ENCODE measurements at places on chromosomes 1 and 21. TPM values are rescaled to one million over a fixed set of nuclear protein-coding genes. Genes with fewer than 3 reads are reported as not detected.

CA6 gene
- total RNA-seq = not detected

CDC20 gene
- 130 TPM for total RNA-seq

DNA sequence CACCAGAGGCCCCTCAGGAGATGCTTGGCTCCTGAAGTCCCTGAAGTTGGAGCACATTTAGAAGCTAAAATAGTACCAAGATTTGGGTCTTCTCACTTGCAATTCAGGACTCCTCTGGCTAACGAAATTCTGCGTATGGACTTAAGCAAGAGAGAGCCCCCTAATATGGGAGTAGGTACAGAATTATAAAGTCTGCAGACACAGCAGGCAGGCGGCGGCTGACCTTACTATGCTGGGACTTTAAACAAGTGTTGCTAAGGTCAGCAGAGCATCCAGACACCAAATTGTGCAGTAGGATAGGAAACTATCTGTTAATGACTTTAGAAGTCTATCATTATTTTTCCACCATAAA, 104.5 kb upstream of the PDE4B start:
- H3K4me1 ChIP-seq = peaks cover 15% of the 10 kb centered on the region
- DNase-seq = no peak
- no peak overlapping the region for H3K27ac ChIP-seq
- no peaks in the 10 kb centered on the region for H3K36me3 ChIP-seq
- H3K27me3 ChIP-seq = peaks cover 20% of the 10 kb centered on the region

GRCh38 chr1:51693419-51694155, 76.7 kb downstream of the OSBPL9 start:
- no peaks in the 10 kb centered on the region for H3K27me3 ChIP-seq
- H3K4me1 ChIP-seq = peaks cover 2% of the 10 kb centered on the region
- H3K4me3 ChIP-seq = no peak overlapping the region
- H3K27ac ChIP-seq = no peak overlapping the region
- no peak for DNase-seq

- H3K4me1 ChIP-seq = peaks cover 13% of the 10 kb centered on the region
- H3K27ac ChIP-seq = no peak overlapping the region
- no peak for DNase-seq
- no peak overlapping the region for H3K4me3 ChIP-seq
Measured at GRCh38 chr1:194223596-194223995, 1037.2 kb upstream of the B3GALT2 start.

DNA sequence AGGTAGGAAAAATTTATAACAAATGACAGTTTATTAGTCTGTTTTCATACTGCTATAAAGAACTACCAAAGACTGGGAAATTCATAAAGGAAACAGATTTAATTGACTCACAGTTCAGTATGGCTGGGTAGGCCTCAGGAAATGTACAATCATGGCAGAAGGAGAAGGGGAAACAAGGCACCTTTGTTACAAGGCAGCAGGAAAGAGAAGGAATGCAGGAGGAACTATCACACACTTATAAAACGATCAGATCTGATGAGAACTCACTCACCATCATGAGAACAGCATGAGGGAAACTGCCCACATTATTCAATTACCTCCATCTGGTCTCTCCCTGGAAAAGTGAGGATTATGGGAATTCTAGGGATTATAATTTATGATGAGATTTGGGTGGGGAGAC, 61.3 kb downstream of the ASB17 start:
- H3K36me3 ChIP-seq = no peaks in the 10 kb centered on the region
- no peak overlapping the region for H3K27ac ChIP-seq
- no peak overlapping the region for H3K4me3 ChIP-seq
- no peaks in the 10 kb centered on the region for H3K27me3 ChIP-seq
- no peaks in the 10 kb centered on the region for H3K4me1 ChIP-seq

GBP7 gene
- total RNA-seq = 0.30 TPM

LYPD8 gene
- not detected for total RNA-seq

ATP1A4 gene
- total RNA-seq = 0.33 TPM

DNA sequence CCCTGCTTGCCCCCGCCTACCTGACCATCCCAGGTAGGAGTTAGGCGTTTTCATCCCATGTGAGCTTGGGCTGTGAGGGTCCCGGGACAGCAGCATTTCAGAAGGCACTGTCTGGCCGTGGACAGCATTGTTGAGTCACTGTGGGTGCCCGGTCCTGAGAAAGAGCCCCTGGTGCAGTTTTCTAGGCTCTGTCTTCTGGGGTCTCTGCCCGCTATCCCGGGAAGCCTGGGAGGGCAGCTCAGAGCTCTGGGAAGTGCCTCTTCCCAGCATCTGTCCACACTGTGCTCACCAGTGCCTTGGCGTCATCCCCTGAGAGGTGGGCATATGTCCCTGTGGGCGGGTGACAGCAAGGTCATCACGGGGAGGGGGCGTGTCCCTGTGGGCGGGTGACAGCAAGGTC, 11.4 kb upstream of the ZNF669 start:
- H3K36me3 ChIP-seq = peaks cover 4% of the 10 kb centered on the region
- H3K27ac ChIP-seq = no peak overlapping the region
- peaks cover 17% of the 10 kb centered on the region for H3K27me3 ChIP-seq
- no peak for DNase-seq
- no peak overlapping the region for H3K4me3 ChIP-seq

DNA sequence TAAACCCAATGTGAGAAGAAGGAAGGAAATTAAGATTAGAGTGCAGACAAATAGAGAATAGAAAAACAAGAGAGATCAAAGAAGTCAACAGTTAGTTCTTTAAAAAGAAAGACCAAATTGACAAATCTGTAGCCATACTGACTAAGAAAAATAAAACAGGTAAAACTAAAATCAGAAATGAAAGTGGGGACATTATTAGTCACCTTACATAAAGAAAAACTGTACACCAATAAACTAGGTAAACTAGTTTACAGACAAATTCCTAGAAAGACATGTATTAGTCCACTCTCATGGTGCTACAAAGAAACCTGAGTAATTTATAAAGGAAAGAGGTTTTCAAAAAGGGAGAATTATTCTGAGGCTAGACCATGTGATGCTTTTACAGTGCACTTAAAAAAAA, 22.3 kb downstream of the BLZF1 start:
- DNase-seq = no peak
- H3K4me3 ChIP-seq = no peak overlapping the region
- H3K27me3 ChIP-seq = no peaks in the 10 kb centered on the region
- peaks cover 23% of the 10 kb centered on the region for H3K4me1 ChIP-seq
- H3K27ac ChIP-seq = peak overlapping the region; percentile 2
- H3K36me3 ChIP-seq = peaks cover 75% of the 10 kb centered on the region

DNA sequence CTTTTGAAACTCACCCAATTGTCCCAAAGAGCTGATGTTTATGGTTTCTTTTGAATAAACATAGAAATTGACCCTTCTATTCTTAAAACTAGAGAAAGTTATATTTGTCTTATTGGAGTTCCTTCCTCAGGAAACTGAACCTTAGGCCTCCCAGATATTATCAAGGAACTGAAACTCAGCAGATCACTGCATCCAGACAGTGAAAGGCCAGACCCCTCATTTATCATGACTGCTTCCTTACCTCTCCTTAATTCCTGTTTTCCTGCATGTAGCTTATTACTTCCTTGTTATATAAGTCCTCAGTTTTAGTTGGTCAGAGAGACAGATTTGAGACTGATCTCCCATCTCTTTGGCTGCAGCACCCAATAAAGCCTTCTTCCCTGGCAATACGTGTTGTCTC, 27.5 kb downstream of the SLC22A15 start:
- H3K27me3 ChIP-seq = no peaks in the 10 kb centered on the region
- H3K27ac ChIP-seq = no peak overlapping the region
- DNase-seq = no peak
- H3K4me1 ChIP-seq = peaks cover 17% of the 10 kb centered on the region

GRCh38 chr1:150371110-150371509, 7.2 kb downstream of the RPRD2 start:
- peaks cover 39% of the 10 kb centered on the region for H3K4me1 ChIP-seq
- H3K36me3 ChIP-seq = peaks cover 25% of the 10 kb centered on the region
- no peak overlapping the region for H3K4me3 ChIP-seq
- H3K27ac ChIP-seq = no peak overlapping the region

PADI4 gene
- not detected for total RNA-seq

DNA sequence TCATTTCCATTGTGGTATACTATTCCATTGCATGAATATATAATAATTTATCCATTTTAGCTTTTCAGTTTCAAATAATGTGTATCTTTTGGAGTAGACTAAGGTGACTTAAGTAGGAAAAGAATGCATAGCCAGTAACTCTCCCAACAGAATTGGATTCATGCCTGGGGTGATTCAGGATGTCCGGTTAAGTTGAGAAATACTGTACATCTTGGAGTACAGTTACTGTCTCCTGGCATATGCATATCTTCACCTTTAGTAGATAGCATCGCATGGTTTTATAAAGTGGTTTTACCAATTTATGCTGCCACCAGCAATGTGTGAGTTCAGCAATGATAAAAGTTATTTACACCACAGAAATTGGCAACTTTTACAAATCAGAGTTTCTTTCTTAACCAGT, 18.6 kb upstream of the SLC6A9 start:
- H3K36me3 ChIP-seq = no peaks in the 10 kb centered on the region
- H3K4me3 ChIP-seq = no peak overlapping the region
- peaks cover 18% of the 10 kb centered on the region for H3K4me1 ChIP-seq
- peaks cover 6% of the 10 kb centered on the region for H3K27me3 ChIP-seq
- DNase-seq = no peak

ITLN2 gene
- not detected for total RNA-seq

- no peaks in the 10 kb centered on the region for H3K4me1 ChIP-seq
- DNase-seq = no peak
- no peak overlapping the region for H3K27ac ChIP-seq
- no peaks in the 10 kb centered on the region for H3K27me3 ChIP-seq
Measured at GRCh38 chr1:56056438-56057287, 522.7 kb downstream of the PLPP3 start.

GRCh38 chr21:21968810-21969209, 970.6 kb downstream of the NCAM2 start:
- H3K4me1 ChIP-seq = no peaks in the 10 kb centered on the region
- H3K27me3 ChIP-seq = no peaks in the 10 kb centered on the region
- H3K4me3 ChIP-seq = no peak overlapping the region
- H3K36me3 ChIP-seq = no peaks in the 10 kb centered on the region
- no peak overlapping the region for H3K27ac ChIP-seq

GRCh38 chr21:41813226-41813625, 46.4 kb upstream of the RIPK4 start:
- no peaks in the 10 kb centered on the region for H3K4me1 ChIP-seq
- DNase-seq = no peak
- no peak overlapping the region for H3K4me3 ChIP-seq

- peaks cover 73% of the 10 kb centered on the region for H3K4me1 ChIP-seq
- no peaks in the 10 kb centered on the region for H3K27me3 ChIP-seq
- no peak overlapping the region for H3K4me3 ChIP-seq
- DNase-seq = no peak
Measured at GRCh38 chr1:18946550-18947381, 9.7 kb downstream of the IFFO2 start.

- H3K4me1 ChIP-seq = no peaks in the 10 kb centered on the region
- H3K36me3 ChIP-seq = no peaks in the 10 kb centered on the region
- no peak overlapping the region for H3K27ac ChIP-seq
Measured at GRCh38 chr1:56150441-56151215, 428.7 kb downstream of the PLPP3 start.

- no peak for DNase-seq
- no peaks in the 10 kb centered on the region for H3K4me1 ChIP-seq
- no peak overlapping the region for H3K4me3 ChIP-seq
- no peaks in the 10 kb centered on the region for H3K27me3 ChIP-seq
- peaks cover 21% of the 10 kb centered on the region for H3K36me3 ChIP-seq
Measured at GRCh38 chr1:33280091-33280661, 23.9 kb downstream of the ZNF362 start.

- H3K27ac ChIP-seq = peak overlapping the region; percentile 67
- H3K36me3 ChIP-seq = no peaks in the 10 kb centered on the region
- H3K27me3 ChIP-seq = no peaks in the 10 kb centered on the region
- H3K4me3 ChIP-seq = peak overlapping the region; percentile 30
- no peak for DNase-seq
Measured at GRCh38 chr1:203278082-203278884, 27.0 kb upstream of the BTG2 start.

RXRG gene
- not detected for total RNA-seq

All from activated CD4-positive, alpha-beta memory T cell treated with anti-CD3 and anti-CD28 coated beads, Interleukin-2, amount 10 ng/mL, durations not matched to agents 7 days and 5 days (primary cell).